ENCODE measurements at places on chromosomes 11 and 22. TPM values are rescaled to one million over a fixed set of nuclear protein-coding genes. Genes with fewer than 3 reads are reported as not detected.
A peak's percentile ranks its signal among the peaks of the same experiment; 100 is the strongest.

GRCh38 chr11:93817426-93818348, 32.7 kb downstream of the VSTM5 start:
- no peak for DNase-seq

- no peak for DNase-seq
Measured at GRCh38 chr11:118532091-118532490, 1.1 kb downstream of the TMEM25 start.

DNA sequence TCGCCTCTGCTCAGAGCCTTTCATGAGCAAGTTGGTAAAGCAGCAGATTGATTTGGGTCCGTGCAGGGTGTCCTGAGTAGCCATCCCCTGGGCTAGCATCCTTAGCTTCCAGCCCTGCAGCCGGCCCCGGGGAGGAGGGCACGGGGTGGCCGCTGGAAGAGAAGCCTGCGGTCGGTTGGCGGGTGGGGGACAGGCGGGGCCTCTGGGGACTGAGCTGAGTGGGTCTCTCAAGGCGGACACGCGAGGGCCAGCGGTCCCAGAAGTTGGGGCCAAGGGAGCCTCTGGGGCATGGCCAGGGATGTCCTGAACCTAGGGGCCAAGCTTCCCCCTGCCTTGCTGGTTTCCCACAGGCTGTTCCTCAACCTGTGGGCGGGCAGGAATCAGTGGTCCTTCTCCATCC, 143.0 kb downstream of the TBC1D22A start:
- no peak for DNase-seq

DNA sequence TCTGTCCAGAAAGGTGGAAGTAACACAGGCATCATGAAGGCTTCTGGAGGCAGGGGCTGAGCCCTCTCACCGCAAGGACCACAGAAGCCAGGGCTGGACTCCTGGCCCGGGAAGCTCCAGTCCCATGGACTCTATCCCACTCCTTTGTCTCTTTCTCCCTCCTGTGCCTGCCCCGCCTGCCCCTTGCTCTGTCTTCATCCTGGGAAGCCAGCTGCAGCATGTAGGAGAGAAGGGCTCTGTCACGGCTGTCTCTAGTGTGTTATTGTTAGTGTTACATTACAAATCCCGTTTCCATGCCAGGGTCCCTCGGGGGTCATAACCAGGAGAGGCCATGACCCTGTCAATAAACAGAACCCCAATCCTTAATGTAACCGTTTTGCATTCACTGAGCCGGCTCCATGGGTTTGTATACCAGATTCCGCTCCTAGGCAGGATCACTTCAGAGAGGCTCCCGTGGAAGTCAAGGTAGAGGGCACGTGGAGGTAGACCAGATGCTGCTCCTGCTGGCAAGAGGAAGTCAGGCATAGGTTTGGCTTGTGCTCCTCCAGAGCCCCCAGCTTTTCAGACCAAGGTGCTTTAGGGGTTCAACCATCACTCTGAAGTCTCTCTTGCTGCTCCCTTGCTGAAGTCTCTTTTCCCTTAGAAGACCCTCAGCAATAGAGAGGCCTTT, 293.2 kb downstream of the ETS1 start:
- no peak for DNase-seq

- DNase-seq: peak; percentile 21
Measured at GRCh38 chr11:95443386-95443785, 212.4 kb upstream of the SESN3 start.

DNA sequence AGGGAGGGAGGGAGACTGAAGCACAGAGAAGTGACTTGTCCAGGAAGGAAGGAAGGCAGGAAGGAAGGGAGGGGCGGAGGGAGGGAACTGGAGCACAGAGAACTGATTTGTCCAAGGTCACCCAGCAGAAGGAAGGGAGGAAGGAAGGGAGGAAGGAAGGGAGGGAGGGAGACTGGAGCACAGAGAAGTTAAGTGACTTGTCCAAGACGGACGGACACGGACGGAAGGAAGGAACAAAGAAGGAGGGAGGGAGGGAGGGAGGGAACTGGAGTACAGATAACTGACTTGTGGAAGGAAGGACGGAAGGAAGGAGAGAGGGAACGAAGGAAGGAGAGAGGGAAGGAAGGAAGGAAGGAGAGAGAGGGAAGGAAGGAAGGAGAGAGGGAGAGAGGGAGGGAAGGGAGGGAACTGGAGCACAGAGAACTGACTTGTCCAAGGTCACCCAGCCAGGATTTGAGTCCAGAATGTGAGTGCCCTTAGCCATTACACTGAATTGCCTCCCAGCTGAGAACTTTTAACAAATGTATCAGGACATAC, 1.5 kb downstream of the SLC35F2 start:
- DNase-seq: no peak

DNA sequence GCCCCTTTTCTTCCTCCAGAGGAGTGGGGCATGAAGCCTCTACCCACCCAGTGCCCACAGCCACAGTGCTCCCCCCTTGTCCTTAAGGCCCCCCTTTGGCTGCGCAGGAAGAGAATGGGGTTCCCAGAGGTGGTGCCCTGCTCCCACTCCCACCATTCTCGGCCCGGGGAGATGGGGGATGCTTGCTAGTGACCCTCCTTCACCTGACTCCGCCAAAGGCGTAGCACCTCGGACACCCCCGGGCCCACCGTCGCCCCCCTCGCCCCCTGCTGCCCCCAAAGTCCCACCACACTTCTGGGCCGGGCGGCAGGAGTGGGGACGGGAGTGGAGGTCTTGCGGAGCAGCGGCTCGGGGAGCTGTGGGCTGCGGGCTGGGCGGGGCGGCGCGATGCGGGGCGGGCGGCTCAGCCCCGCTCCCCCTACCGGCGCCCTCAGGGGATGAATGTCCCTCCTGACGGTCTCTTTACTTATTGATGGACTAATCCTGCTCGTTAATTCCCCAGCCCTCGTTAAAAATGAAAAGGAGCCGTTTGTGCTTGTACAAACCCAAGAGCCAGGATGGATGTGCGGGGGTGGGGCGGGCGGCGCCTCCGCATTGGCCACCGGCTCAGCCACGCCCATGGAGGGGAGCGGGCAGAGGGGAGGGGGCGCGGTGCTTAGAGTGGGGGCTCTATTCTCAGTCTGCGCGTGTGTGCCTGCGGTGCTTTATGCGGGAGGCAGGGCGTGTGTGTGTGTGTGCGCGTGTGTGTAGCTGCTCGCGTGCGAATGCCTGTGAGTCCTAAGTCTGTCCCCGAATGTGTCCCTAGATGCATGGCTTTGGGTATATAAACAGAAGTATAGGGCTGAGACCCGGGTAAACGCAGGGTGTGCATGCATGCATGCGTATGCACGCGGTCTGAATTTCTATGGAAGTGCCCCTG, 25.6 kb downstream of the SYT7 start:
- DNase-seq: peak; percentile 59

DNA sequence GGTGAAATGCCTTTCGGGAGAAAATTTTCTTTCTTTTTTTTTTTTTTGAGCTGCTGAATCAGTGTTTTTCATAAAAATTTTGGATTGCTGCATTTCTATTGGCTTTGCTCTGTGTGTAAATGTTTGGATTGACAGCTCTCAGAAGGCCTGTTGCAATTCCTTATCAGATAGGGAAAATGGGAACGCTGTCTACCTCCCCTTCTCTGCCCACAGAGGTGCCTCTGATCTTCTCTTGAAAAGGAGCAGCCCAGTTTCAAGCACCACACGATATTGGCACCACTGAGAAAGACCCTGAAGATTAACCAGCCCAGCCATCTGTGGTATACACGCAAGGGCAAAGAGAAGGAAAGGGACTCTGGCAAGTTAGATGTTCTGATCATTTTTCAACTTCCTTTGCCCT, 1272.2 kb downstream of the LRRC4C start:
- DNase-seq: no peak

DNA sequence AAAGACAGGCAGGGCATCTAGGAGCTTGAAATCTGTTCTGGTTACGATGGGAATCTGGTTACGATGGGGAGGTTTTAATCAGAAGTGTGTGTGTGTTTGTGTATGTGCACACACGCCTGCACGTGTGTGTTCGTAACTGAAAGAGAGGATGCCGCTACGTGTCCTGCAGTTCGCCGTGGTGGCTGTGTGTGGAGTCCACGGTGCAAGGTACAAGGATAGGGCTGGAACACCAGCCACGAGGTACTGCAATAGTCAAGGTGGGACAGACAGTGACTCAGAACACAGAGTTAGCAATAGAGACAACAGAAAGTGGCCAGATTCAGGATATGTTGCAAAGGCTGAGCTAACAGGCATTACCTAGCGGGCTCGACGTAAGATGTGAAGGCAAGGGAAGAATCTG, 46.7 kb downstream of the IGSF9B start:
- no peak for DNase-seq

DNA sequence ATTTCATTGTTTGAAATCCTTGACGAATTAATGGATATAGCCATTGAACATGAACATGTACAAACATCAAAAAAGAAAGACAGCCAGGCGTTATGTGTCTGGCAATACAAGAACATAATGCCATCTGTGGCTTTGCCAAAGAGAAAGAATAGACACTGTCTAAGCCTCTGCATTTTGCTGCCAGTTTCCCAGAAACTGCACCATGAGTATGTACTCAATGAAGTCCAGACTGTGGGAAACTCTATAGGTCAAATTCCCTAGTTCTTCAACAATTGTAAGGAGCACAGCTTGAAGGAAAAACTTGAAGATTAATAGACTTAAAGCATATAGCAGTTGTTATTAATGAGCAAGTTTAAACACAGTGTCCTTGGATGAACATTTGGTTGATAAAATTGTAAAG, 71.3 kb downstream of the BBOX1 start:
- DNase-seq: no peak

GRCh38 chr11:12167061-12168000, 56.9 kb downstream of the MICAL2 start:
- peak; percentile 88 for DNase-seq

DNA sequence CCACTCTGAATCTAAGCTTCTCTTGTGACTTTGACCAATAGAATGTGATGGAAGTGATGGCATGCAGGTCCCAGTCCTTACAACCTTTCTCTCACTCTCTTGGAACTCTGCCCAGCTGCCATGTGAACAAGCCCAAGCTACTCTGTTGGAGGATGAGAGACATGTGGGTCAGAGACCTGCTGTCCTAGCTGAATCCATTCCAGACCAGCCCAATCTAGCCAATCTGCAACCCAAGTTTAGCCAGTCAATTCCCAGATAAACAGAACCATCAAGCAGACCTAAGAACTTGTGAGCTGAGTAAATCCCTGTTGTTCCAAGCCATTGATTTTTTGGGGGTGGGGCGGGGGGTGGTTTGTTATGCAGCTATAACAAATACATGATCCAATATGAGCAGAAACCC, 69.2 kb upstream of the GRK3 start:
- DNase-seq: no peak

- DNase-seq: no peak
Measured at GRCh38 chr11:44651535-44652155, 75.1 kb upstream of the TSPAN18 start.

DNA sequence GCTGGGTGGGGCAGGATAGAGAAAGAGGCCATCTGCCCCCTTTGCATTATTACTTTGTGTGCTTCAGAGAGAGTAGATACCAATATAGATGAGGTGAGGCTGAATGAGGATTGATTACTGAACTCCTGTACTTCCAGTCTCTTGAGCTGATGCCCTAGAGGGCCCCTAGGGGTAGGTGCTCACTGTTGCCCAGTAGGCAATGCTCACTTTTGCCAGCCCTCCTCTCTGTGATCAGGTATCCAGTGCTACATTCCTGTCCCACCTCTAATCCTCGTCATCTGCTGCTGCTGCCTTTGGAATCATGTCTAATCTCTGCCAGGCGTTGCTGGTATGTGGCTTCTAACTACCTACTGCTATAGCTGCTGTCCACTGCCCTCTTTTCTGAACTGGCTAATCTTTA, 57.2 kb downstream of the CCDC83 start:
- no peak for DNase-seq

- no peak for DNase-seq
Measured at GRCh38 chr22:49334976-49335375, 492.7 kb downstream of the BRD1 start.

GRCh38 chr11:23201936-23202522, 341.8 kb upstream of the CCDC179 start:
- DNase-seq: no peak

DNA sequence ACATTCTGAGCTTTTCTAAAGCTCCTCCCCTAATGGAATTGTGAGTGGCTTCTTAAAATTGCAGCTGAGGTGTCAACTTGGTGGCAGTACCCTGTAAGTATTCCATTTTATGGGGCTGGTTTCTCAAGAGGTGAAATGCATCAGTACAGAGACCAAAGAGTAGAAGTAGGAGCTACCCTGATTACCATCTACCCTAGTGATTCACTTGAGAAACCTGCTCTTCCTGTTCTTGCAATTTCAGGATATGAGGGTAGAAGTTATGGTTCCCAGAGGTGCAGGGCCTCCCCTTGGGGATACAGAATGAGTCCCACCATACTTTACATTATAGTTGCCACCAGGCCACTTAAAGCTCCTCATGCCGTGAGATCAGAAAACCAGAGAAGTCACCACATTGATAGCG, 944.6 kb downstream of the OPCML start:
- DNase-seq: no peak

GRCh38 chr22:41919357-41920224, 4.7 kb upstream of the SHISA8 start:
- peak; percentile 68 for DNase-seq

DNA sequence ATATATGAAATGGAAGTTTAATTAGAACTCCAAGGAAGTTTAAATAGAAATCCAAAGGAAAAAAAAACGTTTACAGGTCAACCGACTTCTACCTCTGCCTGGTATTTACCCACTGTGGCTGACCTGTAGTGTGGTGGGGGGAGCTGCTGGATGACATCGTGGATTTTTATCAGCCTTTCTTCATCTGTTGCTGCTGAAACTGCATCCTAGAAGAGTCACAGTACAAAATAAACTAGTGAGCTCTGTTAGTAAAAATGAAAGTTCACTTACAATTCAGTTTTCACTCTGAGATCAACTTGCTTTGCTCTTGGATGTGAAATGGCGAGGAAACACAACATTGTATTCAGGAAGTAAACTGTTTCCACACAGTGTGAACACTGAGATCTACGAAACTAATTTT, 43.2 kb upstream of the TP53AIP1 start:
- no peak for DNase-seq

DNA sequence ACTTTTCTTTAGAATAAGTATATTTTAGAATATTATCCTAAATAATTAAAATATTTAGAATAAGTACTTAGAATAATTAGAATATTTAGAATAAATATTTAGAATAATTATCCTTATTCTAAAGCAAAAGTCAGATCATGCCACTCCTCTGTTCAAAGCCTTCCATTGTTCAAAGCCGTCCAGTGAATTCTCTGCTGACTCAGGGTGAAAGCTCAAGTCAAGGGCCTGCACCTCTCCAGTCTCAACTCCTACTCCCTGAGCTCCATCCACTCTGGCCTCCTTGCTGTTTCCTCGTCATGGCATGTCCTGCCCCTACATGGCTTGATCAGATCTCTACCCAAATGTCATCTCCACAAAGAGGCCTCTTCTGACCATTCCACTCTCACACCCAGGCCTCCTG, 30.0 kb downstream of the PLEKHA7 start:
- DNase-seq: no peak

TUBA8 gene
- total RNA-seq: 1.4 TPM

KCNJ4 gene
- 0.13 TPM for total RNA-seq

MAJIN gene
- 0.24 TPM for total RNA-seq

HMOX1 gene
- total RNA-seq: not detected

OR5AK2 gene
- total RNA-seq: not detected

ALKBH3 gene
- total RNA-seq: 37.9 TPM

EML3 gene
- 90.5 TPM for total RNA-seq

ZBTB16 gene
- 0.18 TPM for total RNA-seq

OR51B5 gene
- total RNA-seq: 120 TPM

GTSE1 gene
- total RNA-seq: 20.5 TPM

DGAT2 gene
- total RNA-seq: 2.2 TPM

OR56A1 gene
- total RNA-seq: not detected

HTR3B gene
- not detected for total RNA-seq

PNPLA2 gene
- 87.1 TPM for total RNA-seq

OR2AG2 gene
- total RNA-seq: 0.42 TPM

PYGM gene
- 0.69 TPM for total RNA-seq

LGR4 gene
- total RNA-seq: 5.8 TPM
